ENCODE measurements at places on chromosomes 2 and 18.

- DNase-seq = peak; percentile 69
These were observed 200.3 kb upstream of the ID2 start for GRCh38 chr2:8481463-8482009.

GRCh38 chr18:12245793-12246135, 8.4 kb upstream of the CIDEA start:
- DNase-seq = no peak

DNA sequence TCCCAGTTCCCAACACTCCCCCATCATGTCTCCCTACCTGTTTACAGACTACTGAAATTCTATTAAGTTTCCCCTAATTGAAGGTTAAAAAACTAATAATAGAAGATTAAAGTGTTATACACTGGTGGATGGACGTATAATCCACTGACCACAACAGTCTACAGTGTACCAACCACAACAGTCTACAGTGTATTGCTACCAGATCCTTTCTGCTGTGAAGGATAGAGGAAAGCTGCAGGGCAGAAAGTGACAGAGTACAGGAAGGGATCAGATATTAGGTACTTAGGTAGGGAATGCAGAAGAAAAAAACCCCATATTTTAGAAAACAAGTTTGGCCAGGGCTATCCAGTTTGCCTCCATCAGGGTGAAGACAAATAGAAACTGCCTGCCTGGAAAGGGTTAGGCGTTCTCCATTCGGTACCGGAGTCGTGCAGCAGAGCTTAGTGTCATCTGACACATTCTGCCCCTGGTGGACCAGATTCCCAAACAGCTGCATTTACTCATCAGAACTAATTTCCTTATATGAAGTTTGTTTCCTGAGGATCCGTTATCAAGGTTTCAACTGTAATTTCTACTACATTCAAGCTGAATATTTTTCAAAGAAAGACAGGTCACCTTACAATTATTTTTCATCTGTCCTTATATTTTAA, 49.9 kb downstream of the KLF7 start:
- DNase-seq = no peak

GRCh38 chr2:85178154-85178553, 45.0 kb downstream of the TCF7L1 start:
- DNase-seq = no peak

DNA sequence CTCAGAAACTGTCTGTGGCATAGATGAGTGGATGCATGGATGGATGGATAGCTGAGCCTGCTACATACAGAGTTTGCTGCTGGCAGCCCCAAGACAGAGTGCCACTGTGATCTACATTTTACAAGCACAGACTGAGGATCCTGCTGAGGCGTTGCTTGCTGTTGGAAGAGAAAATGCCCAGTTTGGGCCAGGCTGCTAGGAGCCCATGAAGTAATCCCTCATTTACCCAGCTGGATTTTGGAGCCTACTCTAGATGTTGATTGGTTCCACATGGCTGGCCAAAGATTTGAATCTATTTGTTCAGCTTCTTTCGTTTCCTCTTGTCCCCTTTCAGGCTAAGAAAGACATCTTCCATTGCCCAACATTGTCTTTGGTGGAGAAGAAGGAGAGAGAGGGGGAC, 261.3 kb downstream of the CLIP4 start:
- DNase-seq = no peak

GRCh38 chr18:6881034-6881820, 151.7 kb downstream of the ARHGAP28 start:
- no peak for DNase-seq

DNA sequence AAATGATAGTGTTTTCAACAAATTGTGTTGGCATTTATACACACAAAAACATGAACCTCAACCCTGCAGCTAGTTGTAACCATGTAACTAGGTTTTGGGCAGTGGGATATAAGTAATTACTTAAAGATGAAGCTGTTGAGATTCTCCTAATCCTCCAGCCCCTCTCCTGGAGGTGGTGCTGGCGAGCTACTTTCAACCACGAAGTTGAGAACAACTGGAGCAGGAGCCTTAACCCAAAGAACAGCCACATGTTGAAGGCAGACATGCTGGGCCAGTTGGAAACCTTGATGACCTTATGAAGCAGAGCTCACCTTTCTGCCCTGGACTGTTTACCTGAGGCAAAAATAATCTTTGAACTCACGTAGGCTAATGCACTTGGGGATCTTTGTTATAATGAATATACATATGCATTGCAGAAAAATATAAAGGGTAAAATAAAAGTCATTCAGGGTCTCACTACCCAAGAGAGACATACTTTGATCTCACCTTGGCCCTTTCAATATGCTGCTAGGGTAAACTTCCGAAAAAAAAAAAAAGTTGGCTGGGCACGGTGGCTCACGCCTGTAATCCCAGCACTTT, 89.6 kb upstream of the NPAS2 start:
- peak; percentile 29 for DNase-seq

DNA sequence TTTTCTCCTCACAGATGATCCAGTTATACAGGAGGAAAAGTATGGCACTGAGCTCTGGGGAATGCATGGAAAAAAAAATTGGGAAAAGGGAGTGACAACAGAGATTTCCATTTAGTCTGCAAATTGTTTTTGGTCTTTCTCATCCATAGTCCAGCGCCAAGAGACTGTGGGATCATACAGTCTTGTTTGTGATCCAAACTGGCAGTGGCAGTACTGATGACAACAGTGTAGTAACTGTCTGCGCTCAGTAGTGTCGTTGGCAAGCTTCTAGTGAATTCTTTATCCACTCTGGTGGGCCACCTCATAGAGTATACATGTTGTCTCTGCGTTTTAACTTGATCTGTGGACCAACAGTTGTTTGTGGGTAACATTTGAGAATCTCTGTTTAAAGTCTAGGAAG, 37.9 kb downstream of the GALNT1 start:
- no peak for DNase-seq

DNA sequence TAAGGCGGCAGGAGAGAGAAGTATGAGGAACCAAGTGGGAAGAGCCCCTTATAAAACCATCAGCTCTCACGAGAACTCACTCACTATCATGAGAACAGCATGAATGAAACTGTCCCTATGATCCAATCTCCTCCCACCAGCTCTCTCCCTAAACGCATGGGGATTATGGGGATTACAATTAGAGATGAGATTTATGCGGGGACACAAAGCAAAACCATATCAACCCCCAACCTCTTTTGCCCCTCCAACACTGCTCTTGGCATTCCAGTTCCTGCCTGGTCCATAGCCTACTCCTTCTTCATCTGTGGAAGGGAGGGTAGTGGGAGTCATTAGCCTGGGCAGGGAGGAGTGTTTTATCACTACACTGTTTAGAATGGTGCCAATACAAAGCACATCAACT, 1.4 kb upstream of the EHD3 start:
- no peak for DNase-seq

GRCh38 chr2:69693775-69694450, 48.0 kb upstream of the ANXA4 start:
- DNase-seq = no peak

DNA sequence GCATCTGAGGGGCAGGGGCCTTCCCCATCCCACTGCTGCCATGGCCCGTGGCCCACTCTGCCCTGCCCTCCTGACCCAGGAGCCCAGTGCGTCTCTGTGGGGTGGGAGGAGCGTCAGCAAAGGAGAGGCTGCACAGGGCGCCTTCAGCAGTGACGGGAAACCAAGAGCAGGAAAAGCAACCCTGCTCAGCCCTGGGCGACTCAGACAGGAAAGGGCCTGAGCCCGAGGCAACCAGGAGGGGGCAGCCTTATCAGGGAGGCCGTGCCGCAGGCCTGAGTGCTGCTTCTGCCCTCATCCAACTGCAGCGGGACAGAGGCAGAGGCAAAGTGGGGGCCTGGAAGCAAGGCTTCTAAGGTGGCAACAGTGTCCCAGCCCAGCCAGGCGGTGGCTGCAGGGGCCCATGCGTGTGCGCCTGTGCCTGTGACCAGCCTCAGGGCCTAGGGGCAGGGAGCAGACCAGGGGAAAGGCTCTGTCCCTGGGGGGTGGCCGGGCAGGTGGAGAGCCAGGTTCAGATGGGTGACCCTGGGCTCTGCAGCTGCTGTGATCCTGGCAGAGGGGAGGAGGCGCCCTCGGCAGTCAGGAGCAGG, 23.3 kb upstream of the ALPI start:
- no peak for DNase-seq

DNA sequence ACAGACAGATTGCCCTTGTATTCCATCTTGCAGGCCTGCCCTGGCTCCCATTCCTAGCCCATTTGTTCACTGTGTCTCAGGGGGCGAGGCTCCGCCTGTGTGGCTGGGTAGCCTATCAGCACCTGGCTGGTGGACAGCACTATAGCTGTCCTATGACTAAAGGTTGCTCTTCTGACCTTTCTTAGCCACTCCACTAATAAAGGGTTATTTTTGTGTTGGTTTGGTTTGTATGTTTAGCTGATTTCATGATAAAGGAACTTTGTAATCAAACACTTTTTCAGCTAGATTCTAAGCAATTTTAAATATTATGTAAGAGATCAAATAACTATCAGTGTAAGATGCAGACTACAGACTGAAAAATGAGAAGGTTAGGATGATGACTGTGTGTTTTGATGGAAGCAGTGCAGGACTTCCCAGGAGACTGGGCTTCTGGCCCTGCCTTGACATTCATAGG, 72.2 kb downstream of the CRIM1 start:
- DNase-seq = no peak

DNA sequence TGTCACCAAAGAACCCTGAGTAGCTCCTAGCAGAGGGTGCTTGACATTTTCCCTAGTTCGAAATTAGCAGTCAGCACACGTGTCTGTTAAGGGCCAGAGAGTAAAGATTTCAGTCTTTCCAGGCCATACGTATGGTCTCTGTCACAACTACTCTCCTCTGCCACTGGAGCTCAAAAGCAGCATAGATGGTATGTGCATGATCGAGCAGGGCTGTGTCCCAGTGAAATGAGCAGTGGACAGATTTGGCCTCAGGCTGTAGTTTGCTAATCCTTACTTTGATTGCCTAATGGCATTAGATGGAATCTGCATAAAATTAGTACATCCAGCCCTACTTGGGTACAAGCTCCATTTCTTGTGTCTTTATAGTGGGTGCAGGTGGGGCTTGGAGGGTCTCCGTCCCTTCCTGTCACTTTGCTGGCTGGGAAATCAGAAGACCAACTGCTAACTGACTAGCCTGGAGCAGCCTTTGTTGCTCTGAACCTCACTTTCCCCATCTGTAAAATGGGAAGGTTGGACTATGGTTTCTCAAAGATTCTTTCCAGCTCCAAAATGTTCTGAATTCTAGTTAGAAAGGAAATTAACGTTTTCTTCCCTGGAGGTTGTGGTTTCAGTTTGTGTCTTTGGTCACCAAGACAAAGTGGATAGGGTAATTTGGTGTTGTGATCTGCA, 108.5 kb downstream of the GLI2 start:
- no peak for DNase-seq

- no peak for DNase-seq
These were observed 268.3 kb downstream of the PLCL1 start for GRCh38 chr2:198072655-198073054.

- DNase-seq = no peak
These were observed 175.7 kb upstream of the PGAP1 start for GRCh38 chr2:197102231-197102630.

- DNase-seq = no peak
These were observed 11.1 kb downstream of the NR4A2 start for GRCh38 chr2:156321243-156321904.

DNA sequence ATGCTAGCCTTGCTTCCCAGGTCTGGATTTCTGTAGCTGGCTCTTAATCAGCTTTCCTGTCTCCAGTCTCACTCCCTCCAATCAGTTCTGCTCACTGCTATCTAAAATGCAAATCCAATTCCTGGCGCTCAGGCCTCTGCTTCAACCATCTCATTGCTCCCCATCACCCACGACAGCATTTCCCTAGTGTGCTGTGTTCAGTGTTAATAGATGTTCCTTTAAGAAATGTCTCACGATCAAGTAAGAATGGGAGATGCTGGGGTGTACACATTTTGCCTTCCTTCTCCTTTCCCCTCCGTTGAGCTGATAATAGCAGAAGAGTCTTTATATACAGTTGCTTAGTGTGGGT, 1.6 kb upstream of the PUM2 start:
- no peak for DNase-seq

GRCh38 chr18:67455890-67456501, 60.5 kb downstream of the DSEL start:
- no peak for DNase-seq

Data from HL-60 (cell line).